ENCODE measurements at places on chromosomes 6 and 20.

DNA sequence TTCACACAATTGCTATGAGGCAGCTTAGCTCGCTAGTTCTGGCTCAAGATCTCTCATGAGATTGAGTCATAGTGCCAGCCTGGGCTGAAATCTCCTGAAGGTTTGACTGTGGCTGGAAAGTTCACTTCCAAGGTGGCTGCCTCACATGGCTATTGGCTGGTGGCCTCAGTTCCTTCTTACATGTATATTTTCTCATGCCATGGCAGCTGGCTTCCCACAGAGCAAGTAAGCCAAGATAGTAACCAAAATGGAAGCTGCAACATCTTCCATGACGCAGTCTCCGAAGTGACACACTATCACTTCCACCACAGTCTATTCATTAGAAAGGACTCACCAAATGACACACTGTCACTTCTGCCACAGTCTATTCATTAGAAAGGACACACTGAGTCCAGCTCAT lies 160.4 kb upstream of the PRDM1 start:
- DNase-seq = no peak

- DNase-seq = no peak
Observed at GRCh38 chr20:17651760-17652388, 30.2 kb downstream of the RRBP1 start.

DNA sequence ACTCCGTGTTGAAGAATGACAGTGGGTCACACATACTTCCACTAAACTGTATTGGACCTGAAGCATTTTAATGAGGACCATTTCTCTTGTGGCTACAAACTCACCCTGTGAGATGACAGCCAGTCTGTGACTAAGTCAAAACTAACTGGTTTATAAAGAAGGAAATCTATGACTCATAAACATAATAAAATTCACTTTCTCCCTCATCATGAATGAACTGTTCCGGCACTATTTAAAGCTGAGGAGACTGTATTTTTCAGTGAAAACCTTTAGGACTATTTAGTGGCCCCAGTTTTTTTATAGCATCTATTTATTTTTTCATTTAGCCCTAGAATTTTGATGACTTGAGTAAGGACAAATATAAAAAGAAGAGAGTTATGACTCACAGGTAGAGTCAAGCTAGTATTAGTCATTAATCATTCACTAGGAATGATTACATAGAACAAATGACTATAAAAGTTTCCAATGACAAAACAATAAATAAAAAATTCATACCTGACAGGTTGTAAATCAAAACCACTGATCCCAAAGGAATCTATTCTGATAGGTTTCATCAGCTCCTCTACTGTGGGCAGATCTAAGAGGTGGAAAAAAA lies 34.2 kb downstream of the CEP162 start:
- no peak for DNase-seq

- DNase-seq = peak; percentile 67
Observed at GRCh38 chr6:31083742-31084354, 28.5 kb downstream of the C6orf15 start.

- DNase-seq = no peak
Observed at GRCh38 chr6:52640170-52640569, 30.7 kb upstream of the TMEM14A start.
